Activated naive CD8-positive, alpha-beta T cell treated with anti-CD3 and anti-CD28 coated beads, Interleukin-2, amount 10 ng/mL, durations not matched to agents 7 days and 5 days (primary cell): ENCODE measurements at places on chromosomes 2 and 18.

GRCh38 chr2:11705063-11705462 lies 35.1 kb upstream of the NTSR2 start:
- no peak for DNase-seq

DNA sequence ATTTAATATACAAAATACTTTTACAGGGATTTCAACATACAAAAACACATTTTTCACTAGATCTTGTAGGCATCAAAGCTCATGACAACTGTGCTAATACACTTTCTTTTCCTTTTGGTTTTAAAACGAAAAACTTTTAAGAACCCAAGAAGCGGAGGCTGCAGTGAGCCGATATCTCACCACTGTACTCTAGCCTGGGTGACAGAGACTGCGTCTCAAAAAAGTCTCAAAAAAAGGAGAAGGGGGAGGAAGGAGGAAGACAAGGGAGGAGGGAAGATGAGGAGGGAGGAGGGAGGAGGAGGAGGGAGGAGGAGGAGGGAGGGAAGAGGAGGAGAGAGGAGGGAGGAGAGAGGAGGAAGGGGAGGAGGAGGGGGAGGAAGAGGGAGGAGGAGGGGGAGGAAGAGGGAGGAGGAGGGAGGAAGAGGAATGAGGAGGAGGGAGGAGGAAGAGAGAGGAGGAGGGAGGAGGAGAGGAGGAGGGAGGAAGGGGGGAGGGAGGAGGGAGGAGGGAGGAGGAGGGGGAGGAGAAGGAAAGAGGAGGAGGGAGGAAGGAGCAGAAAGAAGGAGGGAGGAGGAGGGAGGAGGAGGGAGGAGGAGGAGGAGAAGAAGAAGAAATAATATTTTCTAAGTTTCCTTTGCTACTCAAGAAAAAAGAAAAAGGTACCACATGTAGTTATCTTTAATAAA lies 13.8 kb downstream of the ROCK2 start:
- no peak for DNase-seq

- no peak for DNase-seq
These were observed 451.0 kb upstream of the SALL3 start for GRCh38 chr18:78528411-78529258.

GRCh38 chr2:33136566-33136965 lies 189.8 kb downstream of the LTBP1 start:
- DNase-seq = no peak

DNA sequence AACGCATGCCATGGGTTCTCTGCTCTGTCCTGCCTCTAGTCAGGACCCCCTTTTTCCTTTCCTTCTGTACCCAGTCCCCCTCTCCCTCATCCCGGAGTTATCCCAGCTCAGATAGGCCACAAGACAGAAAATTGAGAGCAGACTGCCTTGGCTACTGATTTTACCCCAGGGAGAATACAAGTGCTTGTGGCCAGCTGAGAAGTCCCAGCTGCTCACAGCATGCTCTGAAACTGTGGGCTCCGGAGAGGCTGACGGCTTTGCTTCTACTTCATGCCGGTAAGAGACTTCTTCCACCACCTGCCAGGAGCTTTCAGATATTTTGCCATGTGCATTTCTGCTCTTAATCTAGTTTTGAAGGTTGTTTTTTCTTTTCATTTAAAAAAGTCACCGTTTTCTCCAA lies 20.0 kb upstream of the SIX2 start:
- no peak for DNase-seq
